Activated T-cell treated with anti-CD3 and anti-CD28 coated beads, Interleukin-2, amount 50 U/mL, for 4 hours (primary cell): ENCODE measurements at places on chromosomes 11 and 22. TPM values are rescaled to one million over a fixed set of nuclear protein-coding genes. Genes with fewer than 3 reads are reported as not detected.

DNA sequence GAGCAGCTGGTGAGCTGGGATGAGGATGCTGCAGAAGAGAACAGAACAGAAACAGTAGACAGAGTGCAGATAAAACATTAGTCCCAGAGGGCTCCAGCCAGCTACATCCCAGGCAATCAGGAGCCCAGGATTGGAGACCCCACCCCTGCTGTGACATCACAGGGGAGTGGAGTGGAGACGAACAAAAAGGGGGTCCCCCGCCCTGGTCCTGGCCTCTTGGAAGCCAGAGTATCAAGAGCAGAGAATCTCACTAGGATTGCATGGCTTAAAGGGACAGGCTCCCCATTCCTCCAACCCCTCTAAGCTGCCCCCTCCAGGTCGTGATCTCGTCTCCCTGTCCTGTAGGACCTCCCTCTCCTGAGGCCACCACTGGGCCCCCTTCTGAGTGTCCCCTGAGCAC is at the start of gene P2RX3:
P2RX3 (plus strand) TSS at position 211 of the 400 bp plus-strand sequence. CDS start 199 bp downstream, outside the sequence.
- no peak for DNase-seq

Gene APLP2
- total RNA-seq = 70.6 TPM

DNA sequence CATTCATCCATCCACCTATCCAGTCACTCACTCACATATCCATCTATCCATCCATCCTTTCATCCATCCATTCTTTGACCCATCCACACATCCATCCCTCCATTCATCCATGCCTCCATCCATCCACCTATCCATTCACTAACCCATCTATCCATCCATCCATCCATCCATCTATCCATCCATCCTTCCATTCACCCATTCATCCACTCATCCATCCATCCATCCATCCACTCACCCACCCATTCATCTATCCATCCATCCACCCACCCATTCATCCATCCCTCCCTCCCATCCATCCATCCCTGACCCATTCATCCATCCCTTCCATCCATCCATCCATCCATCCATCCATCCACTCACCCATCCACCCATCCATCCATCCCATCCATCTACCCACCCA is 4.9 kb upstream of the MUC2 start:
- no peak for DNase-seq

DNA sequence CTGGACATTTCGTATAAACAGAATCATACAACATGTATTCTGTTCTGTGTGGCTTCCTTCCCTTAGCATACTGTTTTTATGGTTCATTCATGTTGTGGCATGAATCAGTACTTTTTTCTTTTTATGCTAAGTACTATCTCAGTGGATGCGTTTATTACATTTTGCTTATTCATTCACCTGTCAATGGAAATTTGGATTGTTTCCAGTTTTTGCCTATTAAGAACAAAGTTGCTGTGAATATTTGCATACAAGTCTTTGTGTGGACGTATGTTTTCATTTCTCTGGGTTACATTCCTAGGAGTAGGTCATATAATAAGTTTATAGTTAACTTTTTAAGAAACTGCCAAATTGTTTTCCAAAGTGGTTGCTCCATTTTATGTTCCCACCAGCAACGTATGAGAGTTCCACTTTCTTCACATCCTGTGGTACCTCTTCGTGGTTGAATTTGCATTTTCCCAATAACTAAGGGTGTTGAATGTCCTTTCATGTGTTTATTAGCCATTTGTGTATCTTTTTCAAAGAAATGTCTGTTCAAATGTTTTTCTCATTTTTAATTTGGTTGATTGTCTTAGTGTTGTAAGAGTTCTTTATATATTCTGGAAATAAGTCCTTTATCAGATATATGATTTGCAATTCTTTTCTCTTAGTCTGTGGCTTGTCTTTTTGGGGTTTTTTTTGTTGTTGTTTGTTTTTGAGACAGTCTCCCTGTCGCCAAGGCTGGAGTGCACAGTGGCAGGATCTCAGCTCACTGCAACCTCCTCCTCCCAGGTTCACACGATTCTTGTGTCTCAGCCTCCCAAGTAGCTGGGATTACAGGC is 46.0 kb upstream of the MICAL2 start:
- DNase-seq = no peak

Gene NUMA1
- total RNA-seq = 80.8 TPM

Gene EWSR1
- 522 TPM for total RNA-seq

DNA sequence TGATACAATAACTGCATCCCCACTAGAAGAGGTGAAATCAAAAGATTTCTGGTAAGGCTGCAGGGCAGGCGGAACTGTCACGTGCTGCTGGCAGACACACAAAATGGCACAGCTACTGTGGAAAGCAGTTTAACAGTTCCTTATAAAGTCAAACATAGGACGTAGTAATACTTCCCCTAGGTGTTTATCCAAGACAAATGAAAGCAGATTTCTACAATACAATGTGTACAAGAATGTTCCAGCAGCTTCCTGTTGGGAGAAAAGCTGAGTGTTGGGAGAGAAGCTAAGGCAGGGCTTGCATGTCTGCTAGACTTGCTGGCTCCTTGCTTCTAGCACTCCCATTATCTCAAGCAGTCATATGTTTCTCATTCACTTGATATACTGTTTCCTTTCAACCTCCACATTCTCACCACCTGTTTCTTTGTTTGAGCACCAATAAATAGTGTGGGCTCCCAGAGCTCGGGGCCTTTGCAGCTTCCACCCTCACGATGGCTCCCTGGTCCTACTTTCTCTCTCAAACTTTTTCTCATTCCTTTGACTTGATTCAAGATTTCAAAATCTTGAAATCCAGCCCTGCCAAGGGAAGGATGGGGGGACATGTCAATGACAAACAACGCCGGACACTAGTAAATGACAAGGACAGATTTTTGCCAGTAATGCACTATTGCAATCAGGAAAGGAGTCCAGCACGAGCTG is 21.2 kb upstream of the IL17RA start:
- no peak for DNase-seq

Gene RBMXL2
- total RNA-seq = not detected

DNA sequence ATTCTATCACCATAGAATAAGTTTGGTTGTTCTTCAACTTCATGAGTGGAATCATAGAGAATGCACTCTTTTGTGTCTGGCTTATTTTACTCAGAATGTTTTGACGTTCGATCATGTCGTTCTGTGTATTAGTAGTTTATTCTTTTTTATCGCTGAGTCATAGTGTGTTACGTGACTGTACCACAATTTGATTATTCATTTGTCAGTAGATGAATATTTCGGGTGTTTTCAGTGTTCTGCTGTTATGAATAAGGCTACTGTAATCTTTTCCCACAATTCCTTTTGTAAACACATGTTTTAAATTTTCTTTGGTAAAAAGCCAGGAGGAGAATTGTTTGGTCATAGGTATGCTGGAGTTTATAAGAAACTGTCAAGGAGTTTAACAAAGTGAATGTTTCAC is 279.9 kb upstream of the B3GAT1 start:
- no peak for DNase-seq

Gene SLC43A3
- 508 TPM for total RNA-seq

DNA sequence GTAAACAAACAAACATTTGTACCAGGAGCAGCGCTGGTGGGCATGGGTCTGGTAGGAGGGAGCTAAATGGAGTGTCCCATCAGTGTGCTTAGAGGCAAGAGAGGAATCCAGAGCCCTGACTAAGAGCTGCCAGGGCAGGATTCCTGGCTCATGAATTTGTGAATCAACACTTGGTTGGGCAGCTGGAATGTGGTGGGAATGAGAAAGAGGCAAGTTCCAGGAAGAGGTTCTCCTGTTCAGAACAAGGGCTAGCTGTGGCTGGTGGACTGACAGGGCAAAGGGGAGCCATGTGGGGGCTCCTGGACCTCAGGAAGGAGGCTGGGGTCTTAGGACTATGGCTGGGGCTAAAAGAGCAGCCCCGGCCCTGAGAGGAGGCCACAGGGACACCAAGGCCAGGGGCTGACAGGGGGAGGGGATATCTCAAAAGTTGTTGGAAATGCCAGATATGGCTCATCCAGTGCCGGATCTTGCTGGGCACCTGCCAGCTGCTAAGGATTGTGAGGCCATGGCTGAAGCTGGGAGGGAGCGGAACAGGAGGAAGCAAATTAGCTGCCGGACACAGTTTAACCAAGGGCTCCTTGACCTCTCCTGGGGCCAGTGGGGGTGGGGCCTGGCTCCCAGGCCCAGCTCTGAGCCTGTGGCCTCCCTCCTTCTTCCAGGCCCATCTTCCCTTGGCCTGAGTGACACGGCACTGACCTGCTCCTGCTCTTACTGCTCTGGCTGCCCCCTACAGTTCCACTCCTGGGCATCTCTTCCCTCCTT is 14.6 kb upstream of the P2RY6 start:
- DNase-seq = no peak

GRCh38 chr11:23767576-23767975 is 729.3 kb upstream of the LUZP2 start:
- DNase-seq = no peak

Gene PTPRCAP
- 108 TPM for total RNA-seq

Gene OLFML1
- total RNA-seq = not detected
